ENCODE measurements at places on chromosomes 11 and 22.

DNA sequence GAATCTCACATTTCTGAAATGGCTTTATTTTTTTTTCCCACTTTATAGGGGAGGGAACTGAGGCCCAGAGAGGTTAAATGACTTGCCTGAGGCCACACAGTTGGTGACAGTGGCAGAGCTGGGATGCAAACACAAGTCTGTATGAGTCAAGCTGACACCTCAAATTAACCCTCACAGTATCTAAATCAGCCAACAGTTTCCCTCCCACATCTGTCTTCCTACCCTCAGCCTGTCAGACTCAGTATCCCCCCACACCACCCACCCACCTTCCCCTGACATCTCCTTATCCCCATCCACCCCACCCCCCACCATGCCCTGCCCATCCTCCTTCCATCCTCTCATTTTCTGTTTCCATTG, 95.2 kb downstream of the TP53I11 start:
- DNase-seq = no peak

DNA sequence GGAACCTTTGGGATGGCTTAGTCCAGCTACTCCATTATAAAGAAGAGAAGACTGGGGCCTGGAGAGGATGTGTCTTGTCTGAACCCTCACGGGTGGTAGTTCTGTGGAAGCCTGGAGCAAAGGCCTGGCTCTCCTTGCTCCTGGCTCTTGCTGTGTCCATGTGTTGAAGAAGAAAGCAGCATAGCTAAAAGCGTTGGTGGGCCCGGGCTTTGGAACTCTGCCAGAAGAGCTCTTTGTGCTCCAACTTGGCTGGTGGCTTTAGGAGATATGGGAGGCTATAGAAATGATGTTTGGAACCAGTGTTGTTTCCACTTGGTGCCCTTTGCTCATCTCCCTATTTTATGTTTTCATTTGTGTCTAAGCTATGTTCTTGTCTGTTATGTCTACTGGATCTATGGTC, 131.1 kb downstream of the DBX1 start:
- DNase-seq = no peak

GRCh38 chr11:36713715-36714114, 115.7 kb upstream of the RAG2 start:
- DNase-seq = no peak

GRCh38 chr22:36327922-36328551, 59.7 kb downstream of the MYH9 start:
- no peak for DNase-seq

DNA sequence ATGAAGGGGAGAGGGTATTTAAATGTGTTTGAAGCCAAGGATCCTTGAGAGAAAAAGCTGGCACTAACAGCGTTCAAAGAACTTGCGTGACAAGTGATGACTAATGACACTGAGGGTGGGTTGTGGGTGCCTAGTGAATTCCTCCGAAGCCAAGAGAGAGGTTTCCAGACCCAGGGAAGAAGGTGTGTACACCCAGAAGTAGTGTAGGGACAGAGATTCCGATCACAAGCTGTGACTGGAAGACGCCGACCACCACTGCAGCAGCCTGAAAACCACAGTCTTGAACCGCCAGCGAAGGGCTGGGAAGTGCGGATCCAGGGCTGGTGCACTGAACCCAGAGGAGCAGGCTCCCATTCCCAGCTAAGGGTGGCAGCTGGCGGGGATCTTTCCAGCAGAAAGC, 9.5 kb downstream of the PPARA start:
- no peak for DNase-seq

GRCh38 chr11:117919341-117919740, 9.9 kb downstream of the TMPRSS13 start:
- no peak for DNase-seq

GRCh38 chr11:101279728-101280127, 150.1 kb upstream of the PGR start:
- DNase-seq = no peak

- no peak for DNase-seq
These were observed 359.8 kb downstream of the LRRC4C start for GRCh38 chr11:41099654-41100053.

GRCh38 chr22:45208993-45209838, 31.5 kb downstream of the KIAA0930 start:
- DNase-seq = no peak

DNA sequence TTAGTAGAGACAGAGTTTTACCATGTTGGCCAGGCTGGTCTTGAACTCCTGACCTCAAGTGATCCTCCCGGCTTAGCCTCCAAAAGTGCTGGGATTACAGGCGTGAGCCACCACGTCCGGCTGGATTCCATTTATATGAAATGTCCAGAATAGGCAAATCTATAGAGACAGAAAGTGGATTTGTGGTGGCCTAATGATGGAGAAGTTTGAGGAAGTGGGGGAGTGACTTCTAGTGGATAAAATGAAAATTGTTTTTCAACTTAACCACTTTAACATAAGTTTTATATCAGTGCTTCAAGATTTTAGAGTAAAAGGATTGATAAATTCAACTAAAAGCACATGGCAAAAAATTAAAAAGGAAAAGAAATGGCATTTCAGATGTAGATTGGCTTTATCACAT, 66.2 kb downstream of the HIPK3 start:
- no peak for DNase-seq

DNA sequence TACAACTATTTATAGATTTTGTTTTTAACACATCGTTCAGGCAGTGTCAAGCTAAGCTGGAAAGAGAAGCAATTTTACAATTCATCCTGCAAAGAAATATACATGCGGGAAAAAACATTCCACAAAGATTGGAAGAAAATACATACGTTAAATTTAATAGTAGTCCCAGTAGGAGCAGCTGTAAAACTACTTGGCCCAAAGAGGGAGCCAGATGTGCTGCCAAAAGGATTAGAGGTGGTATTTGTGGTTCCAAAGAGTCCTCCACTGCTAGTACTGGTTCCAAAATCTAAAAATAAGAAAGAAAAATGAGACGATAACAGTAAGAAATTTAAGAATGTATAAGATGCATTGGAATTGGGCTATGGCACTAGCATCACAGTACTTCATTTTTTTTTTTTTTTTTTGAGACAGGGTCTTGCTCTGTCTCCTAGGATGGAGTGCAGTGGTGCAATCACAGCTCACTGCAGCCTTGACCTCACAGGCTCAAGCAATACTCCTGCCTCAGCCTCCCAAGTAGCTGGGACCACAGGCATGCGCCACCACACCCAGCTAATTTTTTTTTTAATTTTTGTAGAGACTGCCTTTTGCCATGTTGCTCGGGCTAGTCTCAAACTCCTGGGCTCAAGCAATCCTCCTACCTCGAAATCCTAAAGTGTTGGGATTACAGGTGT, 21.5 kb downstream of the NUP98 start:
- no peak for DNase-seq

DNA sequence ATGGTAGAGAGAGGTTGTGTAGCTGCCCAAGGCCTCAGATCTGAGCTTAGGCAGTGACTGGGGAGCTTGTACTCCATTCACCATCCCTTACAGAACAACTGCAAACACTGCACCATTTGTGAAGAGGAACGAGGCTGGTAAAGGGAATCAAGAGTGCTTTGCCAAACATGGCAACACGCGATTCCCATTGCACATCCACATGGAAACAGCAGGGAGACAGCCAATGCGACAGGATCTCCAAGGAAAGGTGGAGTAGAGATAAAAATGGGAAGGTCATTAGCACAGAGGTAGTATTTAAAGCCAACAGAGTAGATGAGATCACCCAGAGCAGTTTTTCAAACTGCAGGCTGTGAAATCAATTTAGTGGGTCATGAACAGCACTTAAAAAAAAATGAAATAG, 42.0 kb downstream of the TCF20 start:
- DNase-seq = no peak

DNA sequence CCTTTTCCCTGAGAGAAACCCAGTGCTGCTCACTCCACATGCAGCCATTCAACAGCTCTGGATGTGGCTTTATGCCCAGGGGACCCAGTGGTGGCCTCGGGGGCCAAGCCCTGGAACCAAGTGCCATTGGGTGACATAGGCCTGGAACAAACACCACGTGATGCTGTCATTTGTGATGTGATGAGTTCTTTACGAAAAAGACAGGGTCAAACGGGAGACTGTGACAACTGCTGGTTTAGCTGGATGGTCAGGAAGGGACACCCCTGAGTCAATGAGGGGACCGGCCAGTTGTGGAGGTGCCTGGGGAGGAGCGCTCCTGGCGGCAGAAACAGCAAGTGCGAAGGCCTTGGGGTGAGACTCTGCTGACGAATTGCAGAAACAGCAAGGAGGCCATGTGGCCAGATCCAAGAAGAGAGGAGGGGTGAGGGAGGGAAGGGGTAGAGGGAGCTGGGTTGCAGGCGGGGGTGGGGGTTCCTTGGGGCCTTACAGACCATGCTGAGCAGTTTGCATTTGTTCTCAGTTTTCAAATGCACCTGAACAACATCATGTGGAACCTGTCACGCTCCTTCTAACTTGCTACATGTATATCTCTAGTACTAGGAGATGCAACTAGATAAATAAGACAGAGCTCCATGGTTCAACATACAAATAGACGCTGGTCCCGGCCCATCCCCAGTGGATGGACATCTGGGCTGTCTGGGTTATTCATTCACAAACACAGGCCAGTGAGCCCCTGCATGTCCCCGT, 56.1 kb downstream of the IGLL5 start:
- no peak for DNase-seq

DNA sequence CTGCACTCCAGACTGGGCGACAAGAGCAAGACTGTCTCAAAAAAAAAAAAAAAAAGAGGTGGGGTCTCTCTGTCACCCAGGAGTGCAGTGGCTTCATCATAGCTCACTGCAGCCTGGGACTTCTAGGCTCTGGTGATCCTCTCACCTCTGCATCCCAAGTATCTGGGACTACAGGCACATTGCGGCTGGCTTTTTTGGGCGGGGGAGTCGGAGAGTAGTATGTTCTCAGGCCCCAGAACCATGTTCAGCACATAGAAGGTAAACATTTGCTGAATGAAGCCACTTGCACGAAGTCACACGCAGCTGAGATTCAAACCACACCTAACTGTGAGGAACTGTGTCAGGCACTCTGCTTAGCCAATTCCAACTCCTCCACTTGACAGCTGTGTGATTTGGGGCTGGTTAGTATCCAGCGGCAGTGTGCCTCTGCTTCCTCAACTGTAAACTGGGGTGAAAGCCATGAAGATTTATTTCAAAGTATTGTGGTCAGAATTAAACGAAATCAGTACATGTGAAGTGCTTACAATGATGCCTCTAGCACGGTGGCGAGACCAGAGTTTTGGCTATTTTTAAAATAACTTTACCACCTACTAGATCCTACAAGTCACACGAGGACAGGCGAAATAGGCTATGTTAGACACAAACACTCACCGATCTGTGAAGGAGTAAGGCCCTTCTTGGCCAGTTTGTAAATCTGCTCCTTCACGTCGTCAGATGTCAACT, 789 bp downstream of the RPS13 start:
- DNase-seq = no peak

GRCh38 chr11:73907191-73907590, 30.4 kb downstream of the PAAF1 start:
- no peak for DNase-seq

DNA sequence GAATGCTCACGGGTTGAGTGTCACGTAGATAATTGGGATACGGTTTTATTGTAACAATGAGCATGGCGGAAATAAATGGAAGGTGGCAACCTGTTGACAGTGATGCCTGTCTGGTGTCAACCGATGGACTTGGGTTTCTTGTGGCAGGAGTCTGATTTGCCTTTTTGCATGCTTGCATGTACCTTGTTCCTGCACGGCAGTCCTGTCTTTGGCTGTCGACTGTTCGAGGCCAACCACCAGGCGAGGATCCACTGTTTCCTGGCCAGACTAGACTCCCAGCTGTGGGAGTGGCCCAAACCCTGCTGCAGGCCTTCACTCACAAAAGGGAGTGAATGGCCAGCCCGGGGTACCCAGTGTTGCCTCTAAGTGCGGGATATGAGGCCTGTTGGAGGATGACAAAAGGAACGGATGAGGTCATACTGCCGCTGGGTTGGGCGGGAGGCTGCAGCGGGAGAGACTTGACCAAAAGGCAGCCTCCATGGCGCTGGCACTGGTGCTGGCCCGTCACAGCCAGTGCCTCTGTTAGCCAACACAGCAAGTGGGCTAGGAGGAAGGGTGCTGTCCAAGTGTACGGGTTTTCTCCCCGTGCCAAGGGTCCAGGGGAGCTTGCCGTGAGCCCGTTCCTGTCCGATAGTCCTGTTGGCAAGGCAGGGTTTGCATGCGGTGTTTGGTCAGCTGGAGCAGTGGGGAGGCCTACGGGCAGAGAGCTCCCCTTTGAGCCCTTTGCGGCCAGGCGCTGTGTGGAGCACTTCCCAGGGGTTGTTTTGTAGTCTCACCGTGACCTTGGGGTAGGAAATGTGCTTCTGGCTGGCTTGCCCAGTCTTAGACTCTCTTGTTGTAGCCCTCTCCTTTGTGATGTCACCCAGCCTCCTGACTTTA, 974 bp downstream of the DGCR8 start:
- DNase-seq = peak; percentile 4

DNA sequence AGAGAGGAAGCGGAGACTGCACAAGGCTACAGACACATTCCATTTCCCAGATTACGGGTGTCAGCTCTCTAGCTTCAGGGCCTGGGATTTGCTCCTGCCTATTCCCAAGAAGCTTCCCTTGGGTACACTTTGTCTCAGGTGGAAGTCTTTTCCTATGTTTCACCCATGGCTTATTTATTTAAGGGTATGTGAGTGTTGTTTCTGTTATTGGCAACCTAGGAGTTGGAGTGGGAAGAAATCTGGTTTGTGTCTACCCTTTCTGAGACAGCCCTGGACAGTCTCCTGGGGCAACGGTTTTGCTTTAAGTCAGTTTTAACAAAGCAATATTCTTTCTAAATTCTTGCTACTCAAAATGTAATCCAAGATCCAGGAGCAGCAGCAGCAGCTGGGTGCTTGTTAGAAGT, 127.0 kb downstream of the MICAL2 start:
- no peak for DNase-seq

DNA sequence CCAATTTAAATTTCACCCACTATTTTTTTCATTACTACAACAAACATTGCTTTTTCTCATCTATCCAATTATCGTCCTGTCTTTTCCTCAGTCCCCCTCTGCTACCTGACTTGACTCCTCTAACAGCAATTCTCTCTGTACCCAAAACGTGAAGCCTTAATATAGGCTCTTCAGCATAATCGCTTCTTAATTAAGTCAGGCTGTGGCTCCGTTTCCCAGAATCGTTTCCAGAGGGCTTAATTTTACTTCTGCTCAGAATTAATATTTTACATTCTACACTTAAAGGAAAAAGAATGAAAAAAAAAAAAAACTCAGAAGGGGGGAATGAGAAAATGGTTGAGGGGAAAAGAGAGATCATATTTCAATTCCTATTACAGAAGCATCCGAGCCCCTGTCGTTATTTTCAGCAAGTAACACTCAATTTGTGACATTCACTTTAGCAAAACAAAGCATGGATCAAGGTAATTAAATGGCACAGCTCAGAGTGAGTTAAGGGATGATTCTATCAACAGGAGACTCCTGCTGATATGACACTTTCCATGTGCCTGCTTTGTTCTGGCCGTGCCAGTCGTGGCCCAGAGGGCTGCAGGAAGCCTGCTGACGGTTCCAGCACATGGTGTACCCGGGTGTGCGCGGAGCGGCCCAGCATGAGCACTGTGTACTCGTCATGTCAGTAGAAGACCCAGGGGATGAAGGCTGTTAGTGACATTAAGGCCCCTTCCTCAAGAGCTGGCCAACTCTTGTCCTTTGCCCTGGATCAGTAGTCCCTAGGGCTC, 272.5 kb downstream of the NTM start:
- DNase-seq = no peak

GRCh38 chr11:69648679-69649575, 8.0 kb downstream of the CCND1 start:
- DNase-seq = no peak

GRCh38 chr11:132874638-132875037, 657.7 kb downstream of the OPCML start:
- DNase-seq = peak; percentile 23

- no peak for DNase-seq
These were observed 1.8 kb downstream of the SIK3 start for GRCh38 chr11:117096201-117096991.

GRCh38 chr11:110059706-110060463, 33.3 kb upstream of the ZC3H12C start:
- DNase-seq = peak; percentile 23

Measured in AG09309 (cell line).